ENCODE measurements at places on chromosomes 2 and 18. TPM values are rescaled to one million over a fixed set of nuclear protein-coding genes. Genes with fewer than 3 reads are reported as not detected.
A peak's percentile ranks its signal among the peaks of the same experiment; 100 is the strongest.

GRCh38 chr2:160672211-160672610 is 178.6 kb upstream of the RBMS1 start:
- DNase-seq: no peak

GRCh38 chr2:23675506-23675905 is 251.4 kb downstream of the ATAD2B start:
- no peak for DNase-seq

DNA sequence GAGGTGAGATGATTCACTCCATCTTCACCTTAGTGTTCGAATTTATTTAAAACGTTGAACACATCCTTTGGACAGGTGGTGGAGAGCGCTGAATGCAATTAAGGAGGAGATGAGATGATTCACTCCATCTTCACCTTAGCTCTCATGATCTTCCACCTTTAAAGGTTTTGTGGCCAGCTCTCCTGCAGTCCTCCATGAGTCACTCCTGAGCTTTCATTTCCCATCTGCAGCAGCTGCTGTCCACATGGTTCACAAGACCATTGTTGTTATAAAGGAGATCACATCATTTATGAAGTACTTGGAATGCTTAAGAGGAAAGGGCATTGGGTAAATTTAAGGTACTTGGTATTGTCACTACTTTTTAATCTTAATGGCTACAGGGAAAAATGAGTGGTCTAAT is 298.5 kb downstream of the PAX3 start:
- DNase-seq: no peak

The CD226 gene
- total RNA-seq: 63.9 TPM

The SAG gene
- 0.27 TPM for total RNA-seq

DNA sequence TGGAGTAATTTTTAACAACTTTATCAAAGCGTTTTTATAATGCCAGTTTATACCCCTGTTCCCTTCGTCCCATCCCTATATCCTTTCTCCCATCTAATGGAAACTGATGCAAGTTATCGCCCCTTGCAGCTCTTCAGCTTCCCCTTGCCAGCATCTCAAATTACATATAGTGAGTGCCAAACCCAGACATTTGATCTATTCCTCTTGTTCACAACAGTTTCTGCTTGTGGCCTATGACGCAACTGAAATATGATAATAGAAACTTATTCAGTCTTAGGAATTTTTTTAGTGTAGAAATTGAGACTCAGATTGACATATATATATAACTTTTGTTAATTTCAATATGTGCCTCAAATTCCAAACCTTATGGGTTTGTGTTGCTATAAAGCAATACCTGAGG is 562.2 kb upstream of the VWC2L start:
- no peak for DNase-seq

The USP37 gene
- total RNA-seq: 27.2 TPM

- DNase-seq: no peak
Observed at GRCh38 chr2:12754643-12755042, 37.9 kb downstream of the TRIB2 start.

The SNORC gene
- 0.85 TPM for total RNA-seq

The PKDCC gene
- not detected for total RNA-seq

The CERKL gene
- not detected for total RNA-seq

DNA sequence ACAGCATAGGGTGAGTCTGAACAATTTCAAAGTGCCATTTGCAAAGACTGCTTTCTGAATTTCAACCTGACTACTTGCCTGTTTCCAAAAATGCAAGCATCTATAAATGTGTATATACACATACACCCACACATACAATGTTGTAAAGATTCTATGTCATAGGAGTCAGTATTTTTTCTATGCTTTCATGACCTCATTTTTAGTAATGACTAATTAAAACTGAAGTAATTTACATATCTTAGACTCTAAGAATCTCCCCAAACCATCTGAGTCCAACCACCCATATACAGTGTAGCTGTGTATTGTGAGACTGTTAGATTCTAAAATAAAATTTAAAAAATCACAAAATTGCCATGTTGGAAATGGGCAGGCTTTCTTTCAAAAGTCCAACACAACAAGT is 162.0 kb upstream of the STK17B start:
- DNase-seq: no peak

The SERPINB11 gene
- total RNA-seq: not detected

DNA sequence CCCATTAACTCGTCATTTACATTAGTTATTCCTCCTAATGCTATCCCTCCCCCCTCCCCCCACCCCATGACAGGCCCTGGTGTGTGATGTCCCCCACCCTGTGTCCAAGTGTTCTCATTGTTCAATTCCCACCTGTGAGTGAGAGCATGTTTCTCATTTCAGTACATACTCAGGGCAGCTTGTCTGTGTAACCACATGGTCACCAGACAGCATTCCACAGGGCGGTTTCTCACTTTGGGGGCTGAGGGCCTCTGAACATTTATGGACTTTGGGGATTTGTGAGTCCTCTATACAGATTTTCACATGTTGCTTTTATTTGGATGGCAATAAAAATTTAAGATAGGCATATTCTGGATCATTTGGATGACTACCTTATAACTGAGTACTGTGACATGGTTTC is 84.0 kb downstream of the LYPD6B start:
- DNase-seq: no peak

- DNase-seq: peak; percentile 42
Observed at GRCh38 chr2:50401772-50402653, 629.9 kb downstream of the NRXN1 start.

DNA sequence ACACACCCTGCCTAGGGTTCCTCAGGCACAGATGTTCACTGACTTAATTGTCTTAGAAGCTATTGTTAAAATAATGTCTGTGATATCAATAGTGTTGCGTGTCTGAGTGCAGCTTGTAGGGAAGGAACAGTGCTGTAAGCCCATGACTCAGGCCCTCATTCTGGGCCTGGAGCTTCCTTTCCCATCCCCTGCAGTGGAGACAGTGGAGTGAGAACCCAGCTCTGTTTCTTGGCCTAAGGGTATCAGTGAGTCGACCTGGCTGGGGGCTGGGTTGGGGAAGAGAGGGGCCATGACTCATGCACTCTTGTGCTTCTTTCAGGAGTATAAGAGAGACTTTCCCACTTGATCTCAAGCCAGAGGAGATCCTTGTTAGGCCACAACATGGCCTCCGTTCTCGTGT is 106.8 kb downstream of the HRH4 start:
- no peak for DNase-seq

DNA sequence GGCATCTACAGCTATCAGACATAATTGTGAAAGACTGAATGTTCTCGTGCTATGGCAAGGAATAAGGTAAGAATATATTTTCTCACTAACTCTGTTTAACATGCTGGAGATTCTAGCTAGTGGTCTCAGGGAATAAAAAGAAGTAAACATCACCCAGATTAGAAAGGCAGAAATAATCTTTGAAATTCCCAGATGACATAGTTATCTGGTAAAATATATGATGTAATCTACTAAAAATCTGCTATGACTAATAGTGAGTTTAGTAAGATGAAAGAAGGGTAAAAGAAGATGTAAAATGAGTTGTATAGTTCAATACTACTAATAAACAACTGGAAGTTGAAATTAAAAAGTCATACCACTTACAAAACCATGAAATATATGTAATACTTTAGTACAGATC is 134.2 kb downstream of the DSC3 start:
- DNase-seq: no peak

The GALNT14 gene
- 0.43 TPM for total RNA-seq

DNA sequence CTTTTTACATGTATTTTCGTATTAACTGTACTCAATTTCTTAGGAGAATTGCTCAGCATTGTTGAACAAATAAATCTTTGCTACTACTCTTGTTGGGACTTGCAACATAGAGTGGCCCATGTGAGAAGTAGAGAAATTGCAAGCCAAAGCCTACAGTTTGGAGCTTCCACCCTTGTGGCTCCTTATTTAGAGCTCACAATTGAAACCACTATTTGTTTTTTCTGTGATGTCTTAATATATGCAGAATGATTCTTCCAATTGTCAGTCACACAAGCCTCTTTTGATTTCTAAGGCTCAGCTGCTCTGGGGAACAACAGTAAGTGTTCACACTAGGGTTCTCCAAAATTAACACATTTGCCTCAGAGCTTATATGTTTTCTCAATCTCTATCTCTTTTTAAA is 60.2 kb upstream of the GALNT13 start:
- DNase-seq: no peak

The CD302 gene
- 0.56 TPM for total RNA-seq

DNA sequence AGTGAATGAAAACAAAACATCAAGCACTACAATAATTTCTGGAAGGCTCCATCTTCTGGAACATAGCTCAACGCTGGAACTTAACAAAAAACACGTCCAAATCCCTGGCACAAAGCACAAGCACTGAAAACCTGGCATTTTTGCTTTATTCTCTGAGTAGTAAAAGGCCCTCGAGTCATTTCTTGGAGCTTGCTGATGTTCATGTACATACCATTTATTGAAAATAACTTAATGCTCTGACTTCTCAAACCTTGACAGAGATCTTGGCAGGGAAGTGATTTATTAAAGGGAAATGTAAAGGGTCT is 76.5 kb upstream of the STK17B start:
- DNase-seq: no peak

GRCh38 chr18:27249933-27250332 is 64.8 kb upstream of the CHST9 start:
- no peak for DNase-seq

The HOXD3 gene
- not detected for total RNA-seq

- peak; percentile 64 for DNase-seq
Observed at GRCh38 chr2:19474128-19474527, 115.7 kb upstream of the OSR1 start.

The GATA6 gene
- 0.10 TPM for total RNA-seq

The SLC5A6 gene
- total RNA-seq: 30.2 TPM

The DAPL1 gene
- not detected for total RNA-seq

DNA sequence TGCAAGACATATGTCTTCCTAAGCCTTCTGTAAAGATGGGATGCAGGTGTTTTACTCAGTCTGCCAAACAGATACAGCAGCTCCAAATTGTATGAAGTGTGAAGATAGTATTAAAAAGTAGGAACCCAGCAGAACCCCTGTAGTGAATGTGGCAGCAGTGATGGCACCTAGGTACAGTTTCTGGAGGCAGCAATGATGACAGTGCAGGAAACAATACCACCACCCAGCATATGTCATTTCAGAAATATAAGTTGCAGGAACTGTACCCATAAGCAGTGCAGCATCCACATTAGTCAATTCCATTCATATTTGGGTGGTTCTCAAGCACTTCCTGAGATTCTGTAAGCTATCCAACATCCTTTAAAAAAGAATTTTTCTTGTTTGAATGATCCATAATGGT is 46.7 kb upstream of the ATP5MC3 start:
- peak; percentile 33 for DNase-seq

- peak; percentile 81 for DNase-seq
Observed at GRCh38 chr2:218396688-218397462, 2.8 kb upstream of the CTDSP1 start.

DNA sequence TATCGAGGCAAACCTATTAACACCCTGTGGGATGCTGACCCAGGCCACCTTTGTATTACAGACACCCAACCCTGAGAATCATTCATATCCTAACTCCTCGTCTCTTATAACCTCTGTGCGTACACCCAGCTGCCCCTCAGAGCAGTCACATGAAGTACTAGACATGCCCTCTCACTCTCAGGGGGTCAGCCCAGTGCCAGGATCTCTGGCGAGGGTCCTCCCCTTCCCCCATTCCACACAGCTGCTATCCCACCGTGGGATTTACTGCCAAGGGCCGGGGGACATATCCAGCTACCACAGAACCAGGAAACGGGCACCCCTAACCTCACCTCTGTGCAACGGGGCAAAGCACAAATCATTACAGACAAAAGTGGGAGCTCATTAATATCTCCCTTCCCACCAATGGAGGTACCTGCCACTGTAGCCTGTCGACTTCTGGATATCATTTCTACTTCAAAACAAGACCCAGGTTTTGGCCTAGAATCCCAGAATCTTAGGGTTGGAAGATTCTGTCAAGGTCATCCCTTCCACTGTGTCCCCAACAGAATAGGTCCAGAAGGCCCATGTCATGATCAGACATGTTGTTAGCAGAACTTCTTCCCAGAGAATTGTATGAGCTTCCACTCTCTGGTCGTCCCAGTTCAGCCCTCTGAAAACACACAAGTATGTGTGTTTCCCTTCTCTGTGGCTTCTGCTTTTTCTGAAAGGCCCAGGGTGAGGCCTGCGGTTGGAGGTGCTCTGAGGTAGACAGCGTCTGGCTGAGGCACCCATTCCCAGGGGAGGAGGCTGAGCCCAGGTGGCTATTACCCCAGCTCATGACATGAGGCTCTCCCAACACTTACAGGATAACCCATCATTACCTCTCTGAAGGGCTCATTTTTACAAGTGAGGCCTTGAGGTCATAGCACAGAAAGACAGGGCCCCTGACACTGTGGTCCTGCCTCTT is 1.7 kb downstream of the TMBIM1 start:
- peak; percentile 65 for DNase-seq

DNA sequence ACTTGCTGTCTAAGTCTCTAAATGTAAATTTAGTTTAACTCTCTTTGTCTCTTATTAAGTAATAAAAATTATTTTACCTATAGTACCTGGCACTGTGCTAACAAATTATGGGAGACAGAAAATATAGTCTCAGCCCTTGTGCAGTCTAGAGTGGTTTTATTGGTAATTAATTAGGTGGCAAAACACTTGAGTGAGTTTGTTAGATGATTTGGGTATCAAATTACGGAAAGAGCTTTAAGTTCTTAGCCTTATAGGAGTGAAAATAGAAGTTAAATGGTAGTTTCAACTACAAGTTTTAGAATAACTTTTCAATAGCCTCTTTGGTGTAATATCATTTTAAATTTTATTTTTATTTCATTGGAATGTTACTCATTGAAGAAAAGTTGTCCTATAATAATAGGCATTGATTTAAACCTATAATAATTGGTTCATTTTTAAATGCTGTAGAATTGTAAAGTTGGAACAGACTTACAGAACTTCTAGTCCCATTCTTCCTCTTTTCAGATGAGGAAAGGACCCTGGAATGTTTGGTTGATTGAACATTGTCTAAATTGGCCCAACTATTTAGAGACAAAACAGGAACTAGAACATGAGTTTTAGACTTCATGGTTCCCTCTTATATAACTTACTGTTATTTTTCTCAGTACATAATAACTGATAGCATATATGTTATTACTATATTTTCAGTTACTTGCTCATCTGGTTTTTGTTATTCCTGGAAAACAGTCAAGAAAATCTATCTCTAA is 10.2 kb upstream of the HTR2B start:
- no peak for DNase-seq

All from activated CD4-positive, alpha-beta memory T cell treated with anti-CD3 and anti-CD28 coated beads for 36 hours (primary cell).